ENCODE measurements at places on chromosomes 13 and 19.

- no peak for DNase-seq
These were observed 53.4 kb downstream of the KCNC3 start for GRCh38 chr19:50275577-50276368.

DNA sequence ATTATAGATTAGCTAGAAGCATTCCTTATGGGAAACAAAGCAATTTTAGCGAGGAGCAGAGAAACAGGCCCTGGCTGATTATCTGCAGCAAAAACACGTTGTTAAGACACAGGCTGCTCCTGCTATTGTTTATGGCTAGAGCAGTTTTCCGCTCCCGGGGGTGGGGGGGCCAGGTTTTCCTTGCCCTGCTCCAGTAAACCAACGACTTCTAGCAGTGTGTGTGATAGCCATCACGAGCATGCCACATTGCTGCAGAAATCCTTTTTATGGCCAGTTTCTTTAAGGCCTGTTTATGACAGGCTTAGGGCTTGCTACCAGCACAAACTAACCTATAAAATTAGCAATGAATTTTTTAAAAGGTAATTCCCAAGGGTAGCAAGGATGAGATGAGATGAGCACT lies 18.4 kb upstream of the IL17D start:
- no peak for DNase-seq

GRCh38 chr19:50344661-50345318 lies 15.6 kb upstream of the KCNC3 start:
- DNase-seq = no peak

- no peak for DNase-seq
These were observed at the start of gene IGFL2 for GRCh38 chr19:46147791-46148288. TSS of gene IGFL2 (plus strand) at chr19:46148238. CDS start at chr19:46148279, 41 bp downstream.

DNA sequence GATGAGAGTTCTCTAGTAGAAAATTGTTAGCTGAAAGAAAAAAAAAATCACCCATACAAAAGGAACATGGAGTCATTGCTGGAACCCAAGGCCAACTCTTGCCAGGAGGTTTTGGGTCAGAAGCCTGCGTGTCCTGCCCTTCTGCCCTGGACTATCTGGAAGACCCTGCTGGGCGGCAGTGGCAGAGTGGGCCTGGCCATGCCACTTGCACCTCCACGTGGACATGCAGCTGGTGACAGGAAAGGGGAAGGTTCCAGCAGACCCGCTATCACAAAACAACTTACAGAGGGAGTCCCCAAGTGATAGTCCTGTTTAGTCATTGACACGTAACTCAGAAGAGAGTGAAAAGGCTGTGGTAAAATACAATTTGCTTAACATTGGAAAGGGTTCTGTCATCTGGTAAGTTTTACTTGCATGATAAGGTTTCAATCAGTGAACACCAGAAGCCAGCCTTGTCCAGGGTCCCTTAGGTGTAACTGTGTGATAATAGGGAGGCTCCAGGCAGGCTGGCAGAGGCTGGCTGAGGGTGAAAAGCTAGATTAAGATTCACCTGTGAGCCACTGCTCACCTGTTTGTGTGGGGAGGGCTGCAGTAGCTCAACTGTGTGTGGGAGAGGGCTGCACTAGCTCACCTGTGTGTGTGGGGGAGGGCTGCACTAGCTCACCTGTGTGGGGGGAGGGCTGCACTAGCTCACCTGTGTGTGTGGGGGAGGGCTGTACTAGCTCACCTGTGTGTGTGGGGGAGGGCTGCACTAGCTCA lies 47.8 kb downstream of the COL4A2 start:
- no peak for DNase-seq

DNA sequence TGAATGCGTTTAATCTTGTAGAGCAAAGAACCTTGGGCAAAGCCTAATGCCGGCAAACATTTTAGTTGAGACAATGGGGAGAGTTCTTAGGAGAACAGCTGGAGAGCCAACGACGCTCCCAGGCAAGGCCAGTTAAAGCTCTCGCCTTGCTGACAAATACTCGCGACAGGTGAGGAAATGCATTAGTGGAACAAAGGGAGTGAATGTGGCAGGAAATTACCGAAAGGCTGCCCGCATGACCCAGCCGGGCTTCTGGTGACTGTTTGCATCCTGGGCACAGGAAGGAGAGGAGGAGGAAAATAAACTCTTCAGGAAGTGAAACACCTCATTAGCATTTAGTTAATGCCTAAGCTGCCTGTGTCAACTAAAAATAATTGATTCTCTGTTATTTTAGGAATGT lies 74.6 kb downstream of the SHISA2 start:
- DNase-seq = no peak

DNA sequence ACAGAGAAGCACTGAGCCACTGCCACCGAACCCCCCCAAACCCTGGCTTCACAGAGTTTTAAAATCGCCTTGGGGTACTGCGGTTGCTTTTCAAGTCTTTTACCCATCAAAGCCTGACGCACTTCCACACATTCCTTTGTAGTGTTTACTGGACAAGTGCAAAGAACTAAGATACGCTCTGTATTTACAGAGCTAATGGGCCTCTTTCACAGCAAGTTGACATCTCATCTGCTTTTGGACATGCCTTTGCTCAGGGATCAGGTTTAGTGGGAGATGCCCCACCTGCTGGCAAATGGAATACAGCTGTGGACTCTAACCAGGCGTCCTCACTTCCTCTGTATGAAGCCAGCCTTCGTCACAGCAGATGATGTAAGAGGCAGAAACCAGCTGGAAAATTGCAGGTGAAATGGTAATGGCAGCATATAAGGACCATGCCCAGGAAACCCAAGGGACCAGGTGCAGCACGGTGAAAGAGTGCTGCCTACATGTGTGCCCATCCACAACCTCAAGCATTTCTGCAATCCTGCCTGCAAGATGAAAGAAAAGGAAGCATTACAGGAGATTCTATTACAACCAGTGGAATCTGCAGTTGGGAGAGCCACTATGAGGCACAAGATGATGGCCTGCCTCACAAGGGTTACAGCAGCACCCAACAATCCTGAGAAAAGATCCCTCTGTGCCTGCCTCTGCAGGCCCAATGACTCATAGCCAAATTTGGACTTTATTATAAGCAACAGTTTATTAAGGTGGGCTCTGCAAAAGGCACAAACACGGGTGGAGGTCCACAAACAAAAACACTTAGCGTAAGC lies 34.7 kb downstream of the BRD4 start:
- DNase-seq = no peak

GRCh38 chr13:89695343-89696257 lies 1651.9 kb upstream of the MIR17HG start:
- no peak for DNase-seq

GRCh38 chr13:99990126-99990977 lies 8.8 kb downstream of the ZIC2 start:
- no peak for DNase-seq

- no peak for DNase-seq
These were observed 82.6 kb downstream of the PCDH9 start for GRCh38 chr13:67147342-67148133.

DNA sequence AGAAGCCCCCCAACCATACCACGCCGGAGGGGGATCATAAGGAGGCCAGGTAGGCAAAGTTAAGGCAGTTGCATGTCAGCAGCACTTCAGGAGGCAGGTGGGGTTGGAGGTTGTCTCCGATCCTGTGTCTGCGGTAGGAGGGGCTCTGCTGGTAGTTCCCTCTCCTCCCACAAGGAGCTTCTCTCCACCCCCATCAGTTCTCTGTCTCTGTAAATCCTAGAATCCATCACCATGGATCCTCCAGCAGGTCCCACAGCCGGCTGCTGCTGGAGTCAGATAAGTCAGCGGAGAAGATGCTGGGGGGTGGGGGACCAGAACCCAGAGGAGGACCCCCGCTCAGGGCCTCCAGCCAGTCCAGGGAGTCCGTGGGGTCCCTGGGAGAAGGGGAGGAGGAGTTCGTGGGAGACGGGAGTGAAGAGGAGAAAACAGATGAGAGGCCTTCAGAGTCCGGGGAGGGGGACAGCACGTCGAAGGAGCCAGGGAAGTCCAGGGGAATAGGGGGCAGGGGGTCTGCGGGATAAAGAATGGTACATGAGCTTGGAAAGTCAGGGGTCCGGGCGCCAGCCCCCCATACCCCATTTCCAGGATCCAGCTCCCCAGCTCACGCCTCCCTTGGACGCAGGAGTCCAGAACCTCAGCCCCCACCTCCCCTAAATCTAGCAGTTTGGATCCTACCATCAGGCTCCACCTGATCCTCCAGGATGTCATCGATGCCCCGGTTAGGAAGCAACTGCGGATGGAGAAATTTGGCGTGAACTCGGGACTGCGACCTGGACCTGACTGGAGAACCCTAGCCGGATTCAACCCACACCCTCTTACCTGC lies 6.3 kb downstream of the MAMSTR start:
- DNase-seq = no peak

DNA sequence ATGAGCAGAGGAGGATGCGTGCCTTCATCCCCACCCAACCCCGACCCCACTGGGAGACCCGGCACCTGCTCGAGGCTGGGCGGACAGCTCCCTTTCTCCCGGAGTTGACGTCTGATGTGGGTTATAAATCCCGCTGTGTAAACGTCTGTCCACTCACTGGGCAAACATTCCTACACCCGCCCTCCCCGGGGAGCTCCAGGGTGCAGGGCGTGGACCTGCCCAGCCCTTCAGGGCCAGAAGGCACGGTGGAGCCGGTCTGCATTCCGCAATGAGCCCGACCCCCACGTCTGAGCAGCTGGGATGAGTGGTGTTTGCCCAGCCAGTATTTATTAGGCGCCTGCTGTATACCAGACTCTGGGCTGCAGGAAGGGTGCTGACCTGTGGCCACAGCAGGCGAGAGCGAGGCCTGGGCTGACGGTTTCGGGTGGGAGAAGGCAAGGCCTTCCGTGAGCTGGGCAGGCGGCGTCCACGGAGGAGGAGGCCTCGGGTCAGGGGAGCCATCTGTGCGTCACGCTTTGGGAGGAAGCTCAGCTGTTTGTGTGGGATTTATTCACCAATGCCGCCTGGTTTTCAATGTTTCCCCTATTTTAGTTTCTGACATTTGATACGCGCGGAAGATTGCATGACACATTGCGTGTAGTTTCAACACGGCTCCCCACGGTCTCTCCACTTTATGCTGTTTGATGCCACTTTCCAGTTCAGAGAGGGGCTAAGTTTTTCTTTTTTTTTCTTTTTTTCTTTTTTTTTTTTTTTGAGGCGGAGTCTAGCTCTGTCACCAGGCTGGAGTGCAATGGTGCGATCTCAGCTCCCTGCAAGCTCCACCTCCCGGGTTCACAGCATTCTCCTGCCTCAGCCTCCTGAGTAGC lies 2.0 kb downstream of the MISP start:
- DNase-seq = no peak

DNA sequence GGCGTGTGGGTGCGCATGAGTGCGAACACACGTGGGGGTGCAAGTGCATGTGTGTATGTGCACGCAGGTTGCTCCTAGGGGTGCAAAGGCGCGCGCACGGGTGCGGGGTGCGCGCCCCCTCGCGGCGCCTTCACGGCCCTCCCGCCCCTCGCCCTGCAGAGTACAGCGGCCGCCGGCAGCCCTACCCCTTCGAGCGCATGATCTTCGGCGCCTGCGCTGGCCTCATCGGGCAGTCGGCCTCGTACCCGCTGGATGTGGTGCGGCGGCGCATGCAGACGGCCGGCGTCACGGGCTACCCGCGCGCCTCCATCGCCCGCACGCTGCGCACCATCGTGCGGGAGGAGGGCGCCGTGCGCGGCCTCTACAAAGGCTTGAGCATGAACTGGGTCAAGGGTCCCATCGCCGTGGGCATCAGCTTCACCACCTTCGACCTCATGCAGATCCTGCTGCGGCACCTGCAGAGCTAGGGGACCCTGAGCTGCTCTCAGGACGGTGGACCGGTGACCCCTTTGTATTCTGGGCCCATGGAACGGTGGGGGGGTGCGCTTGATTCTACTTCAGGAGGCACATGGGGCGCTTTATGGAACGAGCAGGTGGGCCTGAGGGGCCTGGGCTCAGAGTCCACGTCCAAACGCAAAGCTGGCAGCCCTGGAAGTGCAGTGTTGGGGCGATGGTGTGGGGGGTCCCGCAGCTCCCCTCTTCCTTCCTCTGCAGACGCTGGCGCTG lies 27.7 kb downstream of the TMEM161A start:
- no peak for DNase-seq

- no peak for DNase-seq
These were observed 23.3 kb upstream of the GGACT start for GRCh38 chr13:100611678-100612492.

- no peak for DNase-seq
These were observed 1620.6 kb upstream of the MIR17HG start for GRCh38 chr13:89726690-89727435.

DNA sequence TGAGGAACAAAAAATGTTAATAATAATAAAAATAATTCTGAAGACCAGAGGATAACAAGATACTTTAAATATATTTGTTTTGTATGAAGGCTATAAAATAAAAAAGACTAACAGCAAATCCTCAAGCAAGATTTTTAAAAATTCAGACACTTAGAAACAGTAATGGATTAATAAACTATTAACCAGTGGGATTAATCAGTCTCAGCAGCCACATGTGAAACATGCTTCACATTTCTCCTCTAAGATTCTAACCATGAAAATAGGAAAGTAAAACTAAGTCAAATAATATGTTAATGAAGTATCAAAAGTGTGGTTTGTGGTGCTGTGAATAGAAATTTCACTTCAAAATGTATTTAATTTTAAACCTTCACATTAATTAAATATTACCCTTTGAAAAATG lies 57.4 kb downstream of the KCNRG start:
- DNase-seq = no peak

DNA sequence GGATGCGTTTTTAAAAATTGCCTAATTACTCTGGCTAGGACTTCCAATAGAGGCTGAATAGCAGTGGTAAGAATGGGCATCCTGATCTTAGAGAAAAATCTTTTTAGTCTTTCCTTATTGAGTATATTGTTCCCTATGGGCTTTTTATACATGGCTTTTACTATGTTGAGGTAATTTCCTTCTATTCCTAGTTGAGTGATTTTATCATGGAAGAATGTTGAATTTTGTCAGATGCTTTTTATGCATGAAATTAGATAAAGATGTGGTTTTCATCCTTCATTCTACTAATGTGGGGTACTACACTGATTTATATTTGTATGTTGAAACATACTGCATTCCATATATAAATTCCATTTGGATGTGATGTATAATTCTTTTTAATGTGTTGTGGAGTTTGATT lies 2673.8 kb downstream of the PCDH9 start:
- no peak for DNase-seq

DNA sequence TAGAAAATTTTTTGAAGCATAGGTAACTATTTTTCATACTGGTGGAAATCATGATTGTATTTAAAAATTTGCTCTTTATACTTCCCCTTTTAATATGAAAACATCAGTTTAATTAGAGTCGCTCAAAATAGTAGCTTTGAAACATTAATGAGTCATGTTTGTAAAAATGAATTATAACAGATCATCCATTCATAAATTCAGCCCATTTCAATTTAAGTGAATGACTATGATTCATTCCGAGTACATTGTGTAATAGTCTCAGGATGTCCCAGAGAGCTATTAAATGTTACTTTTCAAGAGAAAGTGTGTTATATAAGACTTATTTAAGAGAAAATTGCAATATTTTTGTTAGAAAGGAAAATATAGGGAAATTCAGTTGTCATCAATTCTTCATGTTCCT lies 111.0 kb downstream of the FNDC3A start:
- no peak for DNase-seq

GRCh38 chr13:69935043-69935442 lies 172.6 kb upstream of the ATXN8OS start:
- no peak for DNase-seq

- DNase-seq = no peak
These were observed 431.1 kb downstream of the EFNB2 start for GRCh38 chr13:106104281-106104901.

GRCh38 chr13:28106976-28107375 lies 6.6 kb upstream of the FLT3 start:
- DNase-seq = no peak
